HuH-7.5 (cell line): ENCODE measurements at places on chromosomes 1 and 21.

GRCh38 chr1:51644533-51645197 lies 27.8 kb downstream of the OSBPL9 start:
- no peak for DNase-seq

DNA sequence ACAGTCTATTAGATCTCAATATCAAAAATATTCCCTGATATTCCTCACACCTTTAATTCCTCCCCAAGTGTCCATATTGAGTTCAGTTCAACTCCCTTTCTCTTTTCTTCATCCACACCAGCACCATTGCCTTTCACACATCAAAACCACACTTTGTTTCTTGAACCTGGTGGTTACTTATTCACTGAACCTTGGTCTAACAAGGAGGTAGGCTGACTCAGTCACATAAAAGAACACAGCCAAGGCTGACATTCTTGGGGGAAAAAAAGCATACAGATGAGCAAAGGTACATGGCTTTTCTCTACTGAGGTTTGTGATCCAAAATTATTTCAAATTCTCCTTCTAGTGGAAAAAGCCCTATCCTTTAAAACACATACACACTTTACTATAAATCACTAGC lies 131.7 kb upstream of the USH2A start:
- DNase-seq, result no peak

DNA sequence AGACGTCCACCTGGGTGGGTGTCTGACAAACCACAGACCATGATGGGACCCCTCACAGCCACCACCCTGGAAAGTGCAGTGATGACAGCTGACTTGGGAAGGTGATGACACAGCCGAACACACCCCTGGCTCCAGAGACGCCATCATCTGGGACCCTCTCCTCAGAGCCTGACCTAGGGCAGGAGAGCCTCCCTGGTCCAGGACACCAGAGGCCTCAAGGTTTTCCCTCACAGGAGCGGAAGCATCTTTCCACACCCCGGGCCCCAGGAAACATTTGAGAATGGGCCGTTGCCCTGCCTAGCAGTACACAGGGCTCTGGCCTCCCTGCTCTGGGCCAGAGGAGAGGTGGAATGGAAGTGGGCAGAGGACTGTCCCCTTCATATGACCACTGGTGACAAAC lies 79.7 kb downstream of the SYT2 start:
- no peak for DNase-seq

DNA sequence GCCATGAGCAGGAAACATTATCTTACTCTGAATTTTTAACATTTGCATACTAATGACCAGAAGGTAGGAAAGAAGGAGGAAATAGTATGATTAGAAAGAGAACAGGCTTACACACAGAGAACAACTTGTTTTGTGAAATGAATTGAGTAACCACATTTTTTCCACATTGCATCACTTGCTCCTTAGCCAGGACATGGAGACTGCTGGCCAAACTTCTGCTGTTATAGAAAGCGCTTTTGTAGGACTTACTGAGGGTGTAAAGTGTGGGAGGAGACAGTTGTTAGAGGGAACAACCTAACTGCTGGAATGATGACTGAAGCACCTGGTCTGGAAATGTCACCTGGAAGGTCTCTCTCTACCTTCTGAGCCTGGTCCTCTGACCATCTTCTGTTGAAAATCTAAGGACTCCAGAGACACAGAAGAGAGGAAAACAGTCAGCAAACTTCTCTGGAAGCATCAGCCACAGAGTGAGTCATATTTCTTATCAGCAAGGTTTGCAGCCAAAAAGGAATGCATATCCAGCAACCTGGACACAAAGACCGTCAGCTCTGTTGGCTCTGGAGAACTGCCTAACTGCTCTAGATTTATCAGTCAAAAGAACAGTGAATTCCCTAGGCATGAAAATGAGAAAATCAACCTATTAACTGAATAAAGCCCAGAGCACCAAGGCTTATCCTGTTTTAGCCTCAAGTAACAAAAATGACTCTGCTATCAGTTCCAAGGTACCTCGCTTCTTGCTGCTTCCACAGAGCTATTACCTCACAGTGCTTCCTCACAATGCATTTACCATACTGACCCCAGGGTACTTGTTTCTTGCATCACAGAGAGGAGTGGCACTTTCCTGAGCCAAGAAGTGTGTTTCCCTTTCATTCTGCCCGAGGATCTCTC lies 88.0 kb upstream of the SLFNL1 start:
- peak; percentile 26 for DNase-seq

GRCh38 chr1:16281765-16282164 lies 44.8 kb upstream of the CPLANE2 start:
- no peak for DNase-seq

GRCh38 chr21:42537106-42537742 lies 23.6 kb downstream of the SLC37A1 start:
- DNase-seq, result peak; percentile 39

DNA sequence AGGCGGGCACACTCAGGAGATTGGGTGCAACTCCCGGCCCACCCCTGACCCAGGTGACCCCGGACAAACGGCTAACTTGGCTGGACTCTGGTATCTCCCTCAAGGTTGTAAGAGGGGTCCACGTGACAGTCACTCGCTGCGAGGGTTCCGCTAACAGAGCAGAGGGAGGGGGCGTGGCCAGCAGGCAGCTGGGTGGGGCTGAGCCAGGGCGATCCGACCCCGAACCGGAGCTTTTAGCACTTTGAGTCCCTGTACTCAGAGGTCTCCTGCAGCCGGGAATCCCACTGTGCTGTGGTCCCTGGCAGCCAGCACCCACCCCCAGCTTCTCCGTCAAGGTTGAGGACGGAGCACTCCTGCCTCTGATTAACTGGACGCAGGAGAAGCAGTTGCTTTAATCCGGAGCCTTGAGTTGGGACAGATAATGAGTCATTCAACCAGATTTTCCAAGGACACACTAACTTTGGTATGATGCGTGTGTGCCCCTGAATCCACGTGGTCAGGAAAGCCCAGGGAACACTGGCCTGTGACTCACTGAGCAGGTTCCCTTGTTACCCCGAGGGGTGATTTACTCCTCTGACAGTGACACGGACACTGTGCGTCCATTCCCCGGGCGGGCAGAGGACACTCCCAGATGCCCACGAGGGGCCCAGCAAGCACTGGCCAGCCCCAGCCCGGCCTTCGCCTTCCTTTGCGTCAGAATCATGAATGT lies 16.8 kb downstream of the TRPM2 start:
- DNase-seq, result peak; percentile 40

DNA sequence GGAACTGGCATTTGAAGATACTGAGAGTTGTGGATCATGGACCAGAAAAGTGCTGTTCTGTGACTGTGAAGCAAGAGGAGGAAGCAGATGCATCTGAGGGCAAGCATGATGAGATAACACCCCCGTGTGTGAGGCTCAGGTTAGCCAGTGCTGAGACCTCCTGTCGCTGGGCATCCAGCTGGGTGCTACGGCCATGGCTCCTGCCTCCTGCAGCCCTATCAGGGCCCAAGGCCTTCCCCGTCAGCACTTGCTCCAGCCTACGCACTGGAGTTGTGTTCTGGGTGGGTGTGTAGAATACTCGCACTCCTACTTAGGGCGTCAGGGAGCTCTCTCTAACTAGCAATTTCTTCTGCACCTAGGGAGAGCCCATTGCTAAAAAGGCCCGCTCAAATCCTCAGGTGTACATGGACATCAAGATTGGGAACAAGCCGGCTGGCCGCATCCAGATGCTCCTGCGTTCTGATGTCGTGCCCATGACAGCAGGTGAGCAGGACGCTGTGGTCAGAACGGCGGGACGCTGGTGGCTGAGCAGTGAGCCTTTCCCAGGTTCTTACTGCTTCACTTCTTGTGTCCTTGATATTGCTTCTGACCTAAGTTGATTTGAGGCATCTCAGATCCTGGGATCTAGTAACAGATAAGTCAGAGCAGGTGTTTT lies 6.5 kb downstream of the PPIE start:
- no peak for DNase-seq

GRCh38 chr1:169427081-169427641 lies at the start of gene CCDC181:
CCDC181 (minus strand) TSS chr1:169427474; CDS start chr1:169424927, 2,547 bp downstream.
- DNase-seq, result peak; percentile 19

DNA sequence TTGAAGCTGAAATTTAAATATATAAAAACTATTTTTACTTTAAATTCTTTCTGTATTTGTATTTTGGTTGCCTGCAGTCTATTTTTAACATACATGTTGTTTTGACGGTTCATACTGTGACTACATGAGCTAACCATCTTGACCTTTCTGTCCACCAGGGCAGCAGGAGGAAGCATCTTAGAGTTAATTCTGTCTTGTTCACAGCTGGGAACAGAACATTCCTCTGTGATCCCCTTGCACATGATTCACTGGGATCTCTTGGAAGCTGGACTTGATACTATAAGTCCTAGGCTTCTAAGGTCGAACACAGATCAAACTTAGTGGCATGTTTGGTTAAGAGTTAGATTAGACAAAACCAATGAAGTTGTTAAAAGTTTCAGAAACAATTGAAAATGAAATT lies 99.7 kb downstream of the NFIA start:
- no peak for DNase-seq
